GM12891 (cell line): ENCODE measurements at places on chromosomes 6 and 20.

- DNase-seq = no peak
Observed at GRCh38 chr20:59835448-59836395, 97.7 kb downstream of the SYCP2 start.

DNA sequence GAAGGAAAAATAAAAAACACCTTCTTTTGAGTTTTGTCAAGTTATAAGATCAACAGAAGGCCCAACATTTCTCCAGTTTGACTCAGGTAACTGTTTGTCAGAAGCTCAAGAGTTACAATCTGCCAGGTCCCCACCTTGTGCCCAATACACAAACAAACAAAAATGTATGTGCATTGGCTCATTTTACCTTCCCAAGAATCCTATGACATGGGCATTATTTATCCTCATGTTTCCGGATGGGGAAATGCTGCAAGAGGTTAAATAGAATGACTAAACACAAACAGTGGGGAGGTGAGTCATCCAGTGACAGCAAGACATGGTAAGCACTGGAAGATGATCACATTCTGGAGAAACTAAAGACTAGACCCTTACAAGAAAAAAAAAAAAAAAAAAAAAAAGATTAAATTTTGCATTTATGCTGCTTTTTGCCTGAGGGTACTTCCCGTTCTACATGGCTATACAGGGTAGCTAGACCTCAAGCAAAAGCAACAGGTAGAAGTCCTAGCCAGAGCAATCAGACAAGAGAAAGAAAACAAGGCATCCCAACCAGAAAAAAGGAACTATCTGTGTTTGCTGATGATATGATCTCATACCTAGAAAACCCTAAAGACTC lies 23.6 kb upstream of the ANKRD60 start:
- DNase-seq = no peak

DNA sequence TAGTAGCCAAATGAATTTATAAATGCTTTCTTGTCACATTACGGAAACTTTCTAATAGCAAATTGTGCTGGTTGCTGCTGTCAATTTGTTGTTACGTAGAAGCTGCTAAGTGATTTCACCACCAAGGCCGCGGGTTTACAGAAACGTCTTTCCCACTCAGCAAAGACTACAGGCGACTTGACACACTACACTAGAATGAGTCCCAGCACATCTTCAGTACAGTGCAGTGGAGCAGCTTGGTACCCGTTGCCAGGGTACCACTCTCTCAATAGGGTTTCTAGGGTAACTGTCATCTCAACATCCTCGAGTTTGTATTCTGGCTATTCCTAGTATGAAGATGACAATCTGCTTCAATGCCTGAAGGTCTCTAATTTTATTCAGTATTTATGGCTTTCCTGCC lies 22.7 kb upstream of the ZDHHC14 start:
- no peak for DNase-seq

- no peak for DNase-seq
Observed at GRCh38 chr6:27138837-27139755, 108.4 kb upstream of the PRSS16 start.

GRCh38 chr6:73506246-73506645 lies 14.6 kb downstream of the EEF1A1 start:
- DNase-seq = no peak

DNA sequence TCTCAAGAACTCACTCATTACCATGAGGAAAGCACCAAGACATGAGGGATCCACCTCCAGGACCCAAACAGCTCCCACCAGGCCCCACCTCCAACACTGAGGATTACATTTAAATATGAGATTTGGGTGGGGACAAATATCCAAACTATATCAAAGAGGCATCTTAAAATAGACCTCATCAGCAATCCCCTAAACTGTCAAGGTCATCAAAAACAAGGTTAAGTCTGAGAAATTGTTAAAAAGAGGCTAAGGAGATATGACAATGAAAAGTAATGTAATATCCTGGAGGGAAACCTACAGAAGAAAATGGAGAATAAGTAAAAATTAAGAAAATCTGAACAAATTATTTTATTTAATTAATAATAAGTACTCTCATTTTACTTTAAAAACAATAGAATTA lies 922.3 kb downstream of the HACE1 start:
- DNase-seq = no peak

DNA sequence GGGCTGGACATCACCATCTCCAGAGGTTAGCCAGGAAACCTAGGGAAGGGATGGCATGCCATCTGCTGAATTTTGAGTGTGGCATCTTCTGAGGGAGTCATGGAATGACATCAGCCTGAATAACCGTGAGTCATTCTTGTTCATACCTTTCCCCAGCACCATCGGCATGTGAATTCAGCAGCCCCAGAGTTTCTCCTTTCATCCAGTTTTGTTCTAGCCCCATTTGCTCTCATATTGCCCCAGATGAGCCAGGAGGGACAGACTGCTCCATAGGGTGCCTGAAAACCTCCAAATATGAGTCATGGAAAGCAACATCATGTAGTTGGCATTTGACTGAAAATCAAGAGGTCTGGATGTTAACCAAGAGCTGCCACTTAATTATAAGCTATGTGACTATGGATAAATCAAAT lies 219.2 kb upstream of the SGK1 start:
- no peak for DNase-seq

GRCh38 chr6:39843305-39844020 lies 51.3 kb downstream of the DAAM2 start:
- DNase-seq = no peak

- DNase-seq = no peak
Observed at GRCh38 chr20:63080411-63080810, 73.6 kb upstream of the BHLHE23 start.

- no peak for DNase-seq
Observed at GRCh38 chr6:21992178-21992967, 304.5 kb downstream of the PRL start.

DNA sequence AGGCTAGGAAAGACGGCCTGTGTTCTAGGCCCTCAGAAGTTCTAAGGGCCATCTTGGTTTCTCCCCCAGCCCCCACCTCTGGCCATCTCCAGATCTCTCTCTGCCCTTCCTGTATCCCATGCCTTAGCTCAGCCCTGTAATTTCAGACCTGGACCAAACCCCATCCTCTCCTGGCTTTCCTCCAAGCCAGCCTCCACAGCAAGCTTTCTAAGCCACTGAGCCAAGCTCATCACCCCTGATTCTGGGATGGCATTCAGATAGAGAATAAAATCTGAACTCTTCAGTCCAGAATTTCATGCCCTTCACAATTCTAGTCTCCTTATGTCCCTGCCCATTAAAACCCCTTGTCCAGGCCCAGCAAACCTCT lies 18.9 kb upstream of the CCM2L start:
- DNase-seq = no peak

- no peak for DNase-seq
Observed at GRCh38 chr6:71345476-71346333, 57.1 kb downstream of the OGFRL1 start.

- DNase-seq = no peak
Observed at GRCh38 chr20:17648791-17649730, 33.0 kb downstream of the RRBP1 start.

DNA sequence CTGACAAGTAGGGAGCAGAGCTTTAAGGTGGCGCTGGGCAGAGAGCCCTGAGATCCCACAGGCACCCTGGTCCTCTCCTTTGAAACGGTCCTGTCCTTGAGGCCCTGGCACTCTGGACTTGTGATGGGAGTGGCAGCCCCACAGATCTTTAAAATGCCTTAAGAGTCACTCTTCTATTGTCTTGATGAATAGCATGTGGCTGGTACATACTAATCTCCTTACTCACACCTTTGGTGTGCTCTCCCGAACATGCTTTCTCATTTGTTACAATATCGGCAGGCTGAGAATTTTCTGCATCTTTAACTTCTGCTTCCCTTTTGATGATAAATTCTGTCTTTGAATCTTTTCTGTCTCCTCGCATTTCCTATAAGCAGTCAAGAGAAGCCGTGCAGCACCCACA lies 333.8 kb downstream of the TFAP2A start:
- no peak for DNase-seq

DNA sequence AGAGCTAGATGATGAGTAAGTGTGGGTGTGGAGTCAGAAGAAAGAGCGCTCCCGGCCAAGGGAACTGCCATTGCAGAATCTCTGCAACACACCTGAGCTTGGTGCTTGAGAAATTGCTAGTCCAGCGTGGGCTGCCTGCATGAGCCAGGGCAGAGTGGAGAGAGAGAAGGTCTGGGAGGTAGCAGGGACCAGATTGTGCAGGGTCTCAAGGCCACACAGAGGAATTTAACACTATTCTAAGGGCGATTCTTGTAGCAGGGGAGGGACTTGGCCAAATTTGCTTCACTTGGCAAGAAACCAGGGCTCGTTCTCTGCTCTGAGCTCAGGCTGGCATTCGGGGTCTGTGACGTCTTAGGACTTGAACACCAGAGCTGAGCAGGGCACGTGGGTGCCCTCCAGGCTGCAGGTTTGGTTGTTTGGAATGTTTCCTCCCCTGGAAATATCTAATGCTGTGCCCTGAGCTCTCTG lies 53.5 kb downstream of the BCAS4 start:
- no peak for DNase-seq
